ENCODE measurements at places on chromosomes 6 and 20. TPM values are rescaled to one million over a fixed set of nuclear protein-coding genes. Genes with fewer than 3 reads are reported as not detected.

DNA sequence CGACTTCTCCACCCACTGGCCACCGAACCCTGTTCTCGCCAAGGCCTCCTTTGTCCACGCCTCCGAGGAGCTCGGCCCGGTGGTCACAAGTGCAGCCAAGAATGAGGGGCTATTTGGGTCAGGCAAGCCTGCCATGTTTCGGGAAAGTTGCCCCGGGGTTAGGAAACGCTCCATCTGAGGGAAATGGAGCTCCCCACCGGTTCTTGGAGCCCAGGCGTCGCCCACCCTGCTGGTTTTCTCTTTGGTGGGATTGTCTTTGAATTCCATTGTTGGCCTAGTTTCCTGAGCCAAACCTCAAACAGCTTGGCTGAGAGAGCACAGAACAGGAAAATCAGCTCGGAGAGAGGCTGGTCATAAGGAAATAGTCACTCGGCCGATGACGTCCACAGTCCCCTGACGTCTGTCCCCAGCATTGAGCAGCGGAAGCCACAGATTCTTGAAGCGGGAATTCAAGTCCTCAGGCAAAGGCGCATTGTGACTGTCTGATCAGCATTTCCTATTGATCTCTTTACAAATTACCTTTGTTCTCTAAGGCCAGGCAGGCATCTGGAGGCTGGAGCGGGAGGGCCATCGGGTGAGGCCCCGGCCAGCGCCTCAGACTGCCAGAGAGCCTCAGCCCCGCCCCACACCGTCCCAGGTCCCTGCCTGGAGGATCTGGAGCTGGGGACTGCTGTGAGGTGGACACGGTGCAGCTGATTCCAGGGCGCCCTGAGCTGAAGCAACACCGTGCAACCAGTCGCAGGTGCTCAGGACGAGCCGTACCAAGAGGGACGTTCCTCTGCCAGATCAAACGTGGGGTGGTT is 138.6 kb downstream of the DLL1 start:
- DNase-seq: peak; percentile 34

GRCh38 chr6:46909371-46909770 is 12.4 kb downstream of the ADGRF5 start:
- no peak for DNase-seq

DNA sequence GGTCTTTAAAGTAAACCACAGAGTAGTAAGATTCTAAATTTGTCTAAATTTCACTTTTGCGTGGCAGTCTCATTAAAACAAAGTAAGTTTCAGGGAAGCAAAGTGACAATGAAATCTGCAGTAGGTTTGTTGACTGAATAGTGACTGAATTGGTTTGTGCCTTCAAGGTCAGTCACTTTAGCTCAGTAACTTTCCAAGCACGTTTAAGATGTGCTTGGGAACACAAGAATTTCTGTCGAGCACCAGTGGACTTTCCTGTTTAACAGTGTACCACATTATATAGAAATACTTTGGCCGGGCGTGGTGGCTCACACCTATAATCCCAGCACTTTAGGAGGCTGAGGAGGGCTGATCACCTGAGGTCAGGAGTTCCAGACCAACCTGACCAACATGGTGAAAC is 1.7 kb upstream of the CD24 start:
- no peak for DNase-seq

- DNase-seq: no peak
These were observed 2.8 kb downstream of the TMEM200A start for GRCh38 chr6:130368576-130368975.

DNA sequence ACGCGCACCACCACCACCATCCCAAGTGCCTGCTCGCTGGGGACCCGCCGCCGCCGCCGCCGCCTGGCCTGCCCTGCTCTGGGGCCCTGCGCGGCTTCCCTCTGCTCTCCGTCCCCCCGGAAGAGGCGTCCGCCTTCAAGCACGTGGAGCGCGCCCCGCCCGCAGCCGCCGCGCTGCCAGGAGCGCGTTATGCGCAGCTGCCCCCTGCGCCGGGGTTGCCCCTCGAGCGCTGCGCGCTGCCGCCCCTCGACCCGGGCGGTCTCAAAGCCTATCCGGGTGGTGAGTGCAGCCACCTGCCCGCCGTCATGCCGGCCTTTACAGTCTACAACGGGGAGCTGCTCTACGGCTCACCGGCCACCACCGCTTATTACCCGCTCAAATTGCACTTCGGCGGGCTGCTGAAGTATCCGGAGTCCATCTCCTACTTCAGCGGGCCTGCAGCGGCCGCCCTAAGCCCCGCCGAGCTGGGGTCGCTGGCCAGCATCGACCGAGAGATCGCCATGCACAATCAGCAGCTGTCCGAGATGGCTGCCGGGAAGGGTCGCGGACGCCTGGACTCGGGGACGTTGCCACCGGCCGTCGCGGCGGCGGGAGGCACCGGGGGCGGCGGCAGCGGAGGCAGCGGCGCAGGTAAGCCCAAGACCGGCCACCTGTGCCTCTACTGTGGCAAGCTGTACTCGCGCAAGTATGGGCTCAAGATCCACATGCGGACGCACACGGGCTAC is 7.2 kb downstream of the PRDM13 start:
- DNase-seq: no peak

The HAO1 gene
- not detected for total RNA-seq

DNA sequence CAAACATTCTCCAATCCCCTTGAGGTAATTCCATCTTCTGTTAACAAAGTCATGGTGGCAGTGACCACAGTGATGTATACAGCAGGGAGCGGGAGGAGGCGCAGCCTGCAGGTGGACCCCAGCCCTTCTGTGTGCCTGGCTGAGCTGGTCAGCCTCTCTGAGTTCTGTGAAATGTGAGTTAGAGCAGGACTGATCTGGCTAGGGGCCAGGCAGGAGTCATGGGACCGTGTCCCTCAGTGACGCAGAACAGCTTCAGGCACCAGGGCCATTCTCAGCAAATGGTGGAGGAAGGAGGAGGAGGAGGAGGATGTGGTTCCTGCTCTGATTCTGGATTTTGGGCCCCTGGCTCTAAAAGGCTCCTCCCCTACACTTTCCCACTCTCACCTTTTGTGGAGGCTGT is 6.9 kb downstream of the PHACTR3 start:
- DNase-seq: no peak

GRCh38 chr20:13229538-13229937 is 8.5 kb downstream of the ISM1 start:
- no peak for DNase-seq

- DNase-seq: peak; percentile 34
These were observed 12.8 kb upstream of the ILRUN start for GRCh38 chr6:34709386-34709785.

The HTR1E gene
- total RNA-seq: not detected

DNA sequence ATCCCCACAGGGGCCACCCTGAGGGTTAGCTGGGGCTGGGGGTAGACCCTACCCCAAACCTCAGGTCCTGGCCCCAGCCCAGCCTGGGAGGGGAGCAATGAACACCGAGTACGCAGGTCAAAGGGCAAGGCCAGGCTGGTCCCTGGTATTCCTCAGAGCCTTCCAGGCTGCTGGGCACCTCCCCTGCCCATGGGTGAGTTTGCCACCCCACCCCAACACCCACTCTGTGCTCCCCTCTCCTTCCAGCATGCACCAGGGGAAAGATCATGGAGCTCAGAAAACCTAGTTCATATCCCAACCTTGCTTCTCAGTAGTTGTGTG is 103.9 kb upstream of the FOXP4 start:
- DNase-seq: no peak

GRCh38 chr20:18289306-18289705 is 979 bp downstream of the ZNF133 start:
- no peak for DNase-seq

The SYCP2 gene
- total RNA-seq: 0.78 TPM

- DNase-seq: no peak
These were observed 40.7 kb upstream of the UBR2 start for GRCh38 chr6:42522942-42523814.

The NAPB gene
- total RNA-seq: 4.0 TPM

DNA sequence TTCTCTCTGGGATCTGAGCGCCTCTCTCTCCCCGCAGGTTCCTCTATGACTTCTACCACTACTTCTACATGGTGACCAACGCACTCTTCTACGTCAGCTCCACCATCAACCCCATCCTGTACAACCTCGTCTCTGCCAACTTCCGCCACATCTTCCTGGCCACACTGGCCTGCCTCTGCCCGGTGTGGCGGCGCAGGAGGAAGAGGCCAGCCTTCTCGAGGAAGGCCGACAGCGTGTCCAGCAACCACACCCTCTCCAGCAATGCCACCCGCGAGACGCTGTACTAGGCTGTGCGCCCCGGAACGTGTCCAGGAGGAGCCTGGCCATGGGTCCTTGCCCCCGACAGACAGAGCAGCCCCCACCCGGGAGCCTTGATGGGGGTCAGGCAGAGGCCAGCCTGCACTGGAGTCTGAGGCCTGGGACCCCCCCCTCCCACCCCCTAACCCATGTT is 36.3 kb upstream of the MRGBP start:
- no peak for DNase-seq

- no peak for DNase-seq
These were observed 957 bp downstream of the TTK start for GRCh38 chr6:80005406-80005805.

- DNase-seq: no peak
These were observed 11.2 kb upstream of the MMP24 start for GRCh38 chr20:35215066-35215956.

The OVOL2 gene
- not detected for total RNA-seq

GRCh38 chr20:58557733-58558342 is 42.6 kb upstream of the APCDD1L start:
- DNase-seq: no peak

- DNase-seq: no peak
These were observed 7.1 kb upstream of the ZNF318 start for GRCh38 chr6:43376551-43376981.

The NFKBIE gene
- 10.0 TPM for total RNA-seq

DNA sequence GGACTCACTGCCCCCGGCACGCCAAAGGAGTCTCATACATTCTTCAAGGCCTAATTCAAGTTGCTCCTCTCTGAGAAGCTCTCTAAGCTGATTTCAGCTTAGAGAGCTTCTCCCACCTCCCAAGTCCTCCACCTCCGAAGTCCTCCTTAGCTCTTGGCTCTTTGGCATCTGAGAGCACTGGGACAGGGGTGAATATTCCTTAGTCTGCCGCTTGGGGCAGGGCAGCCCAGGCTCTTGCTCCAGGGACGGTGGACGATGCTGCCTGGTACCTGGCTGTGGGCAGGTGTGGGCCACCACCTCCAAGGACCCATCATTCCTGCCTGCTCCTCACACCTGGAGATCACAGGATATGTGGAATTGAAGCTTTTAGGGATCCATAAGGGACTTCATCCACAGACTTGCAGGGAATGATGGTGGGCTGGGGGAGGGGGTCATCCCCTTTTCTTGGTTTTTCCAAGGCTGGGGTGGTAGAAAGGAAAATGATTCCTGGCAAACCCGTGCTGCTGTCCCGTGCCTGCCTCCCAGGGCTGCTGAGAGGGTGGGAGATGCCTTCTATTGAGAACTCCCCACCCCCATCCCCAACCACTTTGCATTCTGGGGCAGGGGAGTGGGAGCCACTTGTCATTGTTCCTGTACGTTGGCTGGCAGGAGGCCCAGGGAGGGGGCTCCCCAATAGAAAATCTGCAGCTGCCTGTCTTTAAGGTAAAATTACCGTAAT is 57.4 kb downstream of the ARHGAP40 start:
- DNase-seq: no peak

- DNase-seq: no peak
These were observed 402.0 kb upstream of the SLC35B3 start for GRCh38 chr6:8837343-8837742.

GRCh38 chr6:135054226-135054568 is 425 bp downstream of the HBS1L start:
- no peak for DNase-seq

The PABPC1L gene
- total RNA-seq: 3.8 TPM

DNA sequence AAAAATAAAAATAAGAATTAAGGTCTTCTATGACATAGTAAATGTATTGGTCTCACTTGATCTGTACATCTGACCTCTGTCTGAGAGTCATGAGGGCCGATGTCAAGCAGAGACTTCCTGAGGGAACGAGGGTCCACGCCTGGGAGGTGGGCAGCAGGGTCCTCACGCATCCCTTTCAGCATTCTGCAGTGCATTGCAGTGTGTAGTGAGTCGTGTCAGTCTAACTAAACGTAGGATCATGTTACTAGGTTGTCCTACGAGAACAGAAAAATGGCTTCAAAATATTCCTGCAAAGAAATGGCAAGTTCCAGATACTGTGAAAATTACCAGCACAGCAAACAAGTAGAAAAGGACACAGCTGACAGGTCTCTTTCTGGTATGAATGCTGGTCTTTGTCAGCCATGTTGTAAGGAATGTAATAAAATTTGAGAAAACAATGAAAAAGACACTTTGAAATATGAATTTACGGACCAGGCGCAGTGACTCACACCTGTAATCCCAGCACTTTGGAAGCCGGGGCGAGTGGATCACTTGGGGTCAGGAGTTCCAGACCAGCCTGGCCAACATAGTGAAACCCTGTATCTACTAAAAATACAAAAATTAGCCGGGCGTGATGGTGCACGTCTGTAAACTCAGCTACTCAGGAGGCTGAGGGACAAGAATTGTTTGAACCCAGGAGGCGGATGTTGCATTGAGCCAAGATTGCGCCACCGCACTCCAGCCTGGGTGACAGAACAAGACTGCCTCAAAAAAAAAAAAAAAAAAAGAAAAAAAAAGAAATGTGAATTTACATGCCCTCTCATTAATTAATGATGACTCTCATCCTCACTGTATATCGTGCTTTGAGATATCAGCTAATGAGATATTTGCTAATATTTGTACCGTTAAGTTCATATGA is 2.4 kb upstream of the AHCY start:
- no peak for DNase-seq

The UBE2C gene
- not detected for total RNA-seq

The SCAND1 gene
- 125 TPM for total RNA-seq

The OTOR gene
- not detected for total RNA-seq

The GSTA2 gene
- total RNA-seq: not detected

DNA sequence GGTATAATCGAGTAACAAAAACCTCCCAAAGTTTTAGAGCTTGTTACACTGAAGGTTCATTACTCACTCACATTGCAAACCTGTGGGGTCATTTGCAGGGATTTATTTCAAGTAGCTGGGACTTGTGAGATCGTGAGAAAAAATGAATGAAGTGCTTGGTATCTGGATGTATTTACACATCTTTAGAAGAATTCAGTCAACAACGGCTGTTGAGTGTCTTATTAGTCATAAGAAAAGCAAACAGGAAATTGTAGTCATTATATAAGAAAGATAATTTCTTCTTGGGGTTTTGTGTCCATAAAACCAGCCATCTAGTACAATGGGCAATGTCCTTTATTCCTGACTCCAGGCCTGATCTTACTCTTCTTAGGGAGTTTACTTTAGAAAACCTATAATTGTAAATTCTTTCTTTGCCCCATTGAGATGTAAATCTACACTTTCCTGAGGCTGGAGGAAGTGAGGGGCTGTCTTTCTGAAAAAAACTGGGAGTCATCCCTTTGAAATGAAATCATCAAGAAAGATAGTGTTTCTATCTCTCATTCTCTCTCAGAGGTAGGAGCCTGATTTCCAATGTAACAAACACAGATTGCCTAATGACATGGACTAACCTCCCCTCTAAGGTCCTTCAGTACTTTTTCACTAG is 202.5 kb upstream of the ASCC3 start:
- no peak for DNase-seq

The MLN gene
- total RNA-seq: not detected

- DNase-seq: no peak
These were observed 67.5 kb upstream of the AFDN start for GRCh38 chr6:167759206-167759605.
